ENCODE measurements at places on chromosomes 7 and 10. TPM values are rescaled to one million over a fixed set of nuclear protein-coding genes. Genes with fewer than 3 reads are reported as not detected.

ASB4 gene
- total RNA-seq = not detected

DNA sequence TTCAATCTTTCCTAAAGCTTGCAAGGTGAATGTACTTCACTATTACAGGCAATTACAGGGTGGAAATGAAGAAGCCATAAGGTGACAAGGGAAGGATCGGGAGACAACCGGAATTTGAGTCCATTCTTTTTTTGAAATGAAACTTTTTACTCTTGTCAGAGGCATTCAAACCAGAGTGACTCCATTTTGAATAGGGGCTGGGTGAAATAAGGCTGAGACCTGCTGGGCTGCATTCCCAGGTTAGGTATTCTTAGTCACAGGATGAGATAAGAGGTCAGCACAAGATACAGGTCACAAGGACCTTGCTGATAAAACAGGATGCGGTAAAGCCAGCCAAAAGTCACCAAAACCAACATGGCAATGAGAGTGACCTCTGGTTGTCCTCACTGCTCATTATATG lies 363.3 kb downstream of the TYW1 start:
- no peak for DNase-seq

NCOA4 gene
- 101 TPM for total RNA-seq

LEP gene
- total RNA-seq = not detected

GRCh38 chr7:139931190-139931934 lies 102.3 kb downstream of the TBXAS1 start:
- DNase-seq = no peak

TEX47 gene
- total RNA-seq = not detected

Measured in natural killer cell treated with Interleukin-12 subunit alpha and Interleukin-12 subunit beta and Interleukin-15 and Interleukin-18, amount 100 ng/mL, for 72 hours (primary cell).